Stomach (tissue), 19 donors: ENCODE measurements at places on chromosomes 6 and 20. TPM values are rescaled to one million over a fixed set of nuclear protein-coding genes. Genes with fewer than 3 reads are reported as not detected.

Gene POU3F2
- total RNA-seq, result not detected

Gene SLA2
- total RNA-seq, result 1.3 TPM

Gene PCK1
- total RNA-seq, result 311 TPM

Gene SPATA2
- 3.1 TPM for total RNA-seq

GRCh38 chr6:106560996-106561685 lies 68.2 kb downstream of the RTN4IP1 start:
- DNase-seq, result no peak

DNA sequence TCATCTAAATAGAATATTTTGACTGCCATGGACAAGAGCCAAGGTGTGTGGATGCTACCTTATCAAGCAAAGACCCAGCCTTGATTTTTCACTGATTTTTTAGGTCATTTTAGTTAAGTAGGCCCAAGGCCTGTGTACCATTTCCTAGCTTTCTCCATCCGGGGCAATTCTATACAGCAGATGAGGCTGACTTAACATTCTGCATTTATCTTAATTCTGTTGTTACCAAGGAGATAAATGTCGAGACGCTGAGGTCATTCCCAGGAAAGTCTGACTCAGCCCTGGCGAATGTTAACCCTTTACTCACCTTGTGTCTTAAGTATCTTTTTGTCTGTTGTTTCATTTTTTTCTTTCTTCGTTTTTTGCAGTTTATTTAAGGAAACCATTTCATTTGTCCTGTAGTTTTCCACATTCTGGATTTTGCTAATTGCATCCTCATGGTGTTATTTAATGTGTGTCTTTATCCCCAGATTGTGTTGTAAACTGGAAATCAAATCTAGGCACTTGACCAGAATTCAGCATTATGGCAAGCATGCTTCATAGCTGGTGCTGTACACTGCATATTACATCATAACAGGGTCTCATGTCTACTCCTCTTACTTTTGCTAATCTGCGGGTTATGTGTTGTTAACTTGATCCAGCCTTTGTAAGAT lies 277.0 kb downstream of the CDKAL1 start:
- DNase-seq, result peak; percentile 74

DNA sequence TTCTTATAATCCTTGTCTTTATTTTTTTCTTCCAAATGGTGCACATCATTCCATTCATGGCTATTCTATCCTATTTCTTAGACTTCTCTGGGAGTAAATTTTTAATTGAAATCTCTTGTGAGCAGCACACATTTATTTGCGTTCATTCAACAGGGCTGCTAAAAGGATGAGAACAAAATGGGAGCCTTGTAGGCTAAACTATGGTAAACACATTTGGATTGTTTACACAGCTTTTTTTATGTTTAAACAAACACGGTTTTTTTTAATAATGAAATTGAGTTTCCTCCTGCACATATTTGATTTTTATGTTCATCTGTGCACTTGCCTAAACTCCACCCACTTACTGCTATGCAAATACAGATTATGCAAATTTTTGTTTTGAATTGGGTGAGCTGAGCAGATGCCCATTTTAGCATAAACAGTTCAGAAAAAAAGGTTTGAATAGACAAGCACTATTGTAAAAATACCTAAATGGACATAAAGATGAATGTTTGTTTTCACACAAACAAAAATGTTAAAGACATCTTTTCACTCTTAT lies 92.0 kb downstream of the OLIG3 start:
- no peak for DNase-seq

DNA sequence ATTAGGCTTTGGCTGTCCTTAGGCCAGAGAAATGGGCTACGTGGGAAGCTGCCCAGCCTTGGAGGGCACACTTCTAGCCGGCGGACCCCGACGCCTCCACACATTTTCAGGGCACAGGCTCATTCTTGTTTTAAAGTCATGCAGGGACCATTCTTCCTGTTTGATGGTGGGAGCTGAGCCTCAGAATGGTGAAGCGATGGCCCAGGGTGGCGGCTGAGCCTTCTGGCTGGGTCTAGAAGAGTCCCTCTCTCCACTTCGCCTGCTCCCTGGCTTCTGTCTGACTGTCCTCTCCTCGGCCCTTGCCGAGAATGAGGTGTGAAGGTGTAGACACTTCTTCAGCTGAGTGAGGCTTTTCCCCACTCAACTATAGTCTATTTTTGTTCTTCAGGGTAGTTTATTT lies 114.4 kb downstream of the SULF2 start:
- DNase-seq, result no peak

GRCh38 chr6:63558278-63558677 lies 14.0 kb upstream of the LOC128125822 start:
- no peak for DNase-seq

- no peak for DNase-seq
Observed at GRCh38 chr20:63484651-63485403, 12.4 kb upstream of the KCNQ2 start.

DNA sequence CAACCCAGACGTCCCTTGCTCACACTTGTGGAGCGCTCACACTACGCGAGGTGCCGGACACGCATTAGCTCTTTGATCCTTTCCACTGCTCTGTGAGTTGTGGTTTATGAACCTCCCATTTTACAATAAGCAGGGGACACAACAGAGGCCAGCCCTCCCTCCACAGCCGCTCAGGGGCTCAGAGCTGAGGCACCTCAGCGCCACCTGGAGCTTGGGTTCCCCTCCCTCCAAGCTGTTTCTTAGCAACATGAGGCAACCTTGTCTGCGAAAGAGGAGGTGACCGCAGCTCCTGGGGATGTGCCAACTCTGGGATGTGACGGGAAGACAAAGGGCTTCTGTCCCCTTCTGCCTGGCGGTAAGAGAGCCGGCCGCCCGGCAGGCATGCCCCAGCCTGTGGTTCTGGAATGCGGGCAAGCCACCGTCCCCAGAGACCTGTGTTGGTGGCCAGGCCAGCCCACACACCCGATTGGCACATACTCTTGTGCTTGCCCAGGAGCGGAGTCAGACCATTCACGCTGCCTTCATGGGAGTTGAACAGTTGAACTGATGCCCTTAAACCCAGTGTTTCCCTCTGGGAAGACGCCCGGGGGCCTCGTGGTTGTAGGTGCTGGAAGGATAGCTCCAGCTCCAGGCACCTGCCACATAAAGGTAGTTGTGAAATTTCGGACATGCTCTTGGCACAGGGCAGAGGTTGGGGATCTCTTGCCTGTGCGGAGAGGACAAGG lies 44.5 kb downstream of the RBM38 start:
- peak; percentile 82 for DNase-seq

GRCh38 chr6:285030-285771 lies 7.1 kb upstream of the DUSP22 start:
- no peak for DNase-seq

GRCh38 chr6:78462728-78463127 lies 404.6 kb upstream of the IRAK1BP1 start:
- no peak for DNase-seq

- no peak for DNase-seq
Observed at GRCh38 chr6:157432892-157433265, 51.9 kb downstream of the ZDHHC14 start.

DNA sequence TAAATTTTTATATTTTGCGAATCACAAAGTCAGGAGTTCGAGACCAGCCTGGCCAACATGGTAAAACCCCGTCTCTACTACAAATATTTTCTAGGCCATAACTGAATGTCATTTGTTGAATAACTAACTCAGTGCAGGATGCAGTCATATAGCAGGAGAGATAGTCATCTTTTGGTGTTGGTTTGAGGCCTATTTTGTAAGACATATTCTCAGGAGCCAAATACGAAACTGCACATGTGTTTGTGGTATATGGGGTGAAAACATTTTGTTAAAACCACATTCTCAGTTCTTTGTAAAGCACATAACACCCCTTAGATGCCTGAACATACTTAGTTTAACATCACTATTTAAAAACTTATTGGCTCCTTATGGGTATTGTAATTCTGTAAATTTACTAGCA lies 4.7 kb upstream of the ENPP5 start:
- DNase-seq, result no peak
